Glomerular endothelial cell (primary cell): ENCODE measurements at places on chromosomes 16 and 17.

DNA sequence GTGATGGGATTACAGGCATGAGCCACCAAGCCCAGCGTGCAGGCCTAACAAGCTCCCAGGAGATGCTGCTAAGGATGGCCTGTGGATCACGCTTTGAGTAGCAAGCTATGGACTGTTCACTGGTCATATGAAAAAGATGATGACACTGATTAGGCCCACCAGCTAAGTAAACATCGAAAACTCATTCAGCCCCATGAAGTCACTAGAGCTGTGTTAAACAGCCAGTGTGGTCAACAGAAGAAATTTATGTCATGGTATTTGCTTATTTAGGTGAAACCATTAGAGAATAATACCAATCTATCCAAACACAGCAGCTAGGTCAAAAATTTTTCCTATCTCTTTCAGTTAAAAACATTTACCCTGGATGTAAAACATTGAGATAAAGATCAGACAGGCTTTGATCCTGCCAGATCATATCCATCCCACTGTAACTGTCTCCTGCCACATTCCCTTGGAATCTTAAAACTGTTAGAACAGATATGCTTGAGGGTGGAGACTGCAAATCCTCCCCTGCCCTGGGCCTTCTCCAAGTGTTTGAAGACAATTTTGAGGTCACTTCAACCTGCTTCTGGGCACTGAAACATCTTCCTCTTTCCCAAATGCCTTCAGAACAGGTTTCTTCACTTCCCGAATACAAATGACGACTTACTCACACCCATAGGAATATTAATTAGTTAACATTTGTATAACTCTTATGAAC is 30.9 kb downstream of the HOXB1 start:
- DNase-seq: no peak

DNA sequence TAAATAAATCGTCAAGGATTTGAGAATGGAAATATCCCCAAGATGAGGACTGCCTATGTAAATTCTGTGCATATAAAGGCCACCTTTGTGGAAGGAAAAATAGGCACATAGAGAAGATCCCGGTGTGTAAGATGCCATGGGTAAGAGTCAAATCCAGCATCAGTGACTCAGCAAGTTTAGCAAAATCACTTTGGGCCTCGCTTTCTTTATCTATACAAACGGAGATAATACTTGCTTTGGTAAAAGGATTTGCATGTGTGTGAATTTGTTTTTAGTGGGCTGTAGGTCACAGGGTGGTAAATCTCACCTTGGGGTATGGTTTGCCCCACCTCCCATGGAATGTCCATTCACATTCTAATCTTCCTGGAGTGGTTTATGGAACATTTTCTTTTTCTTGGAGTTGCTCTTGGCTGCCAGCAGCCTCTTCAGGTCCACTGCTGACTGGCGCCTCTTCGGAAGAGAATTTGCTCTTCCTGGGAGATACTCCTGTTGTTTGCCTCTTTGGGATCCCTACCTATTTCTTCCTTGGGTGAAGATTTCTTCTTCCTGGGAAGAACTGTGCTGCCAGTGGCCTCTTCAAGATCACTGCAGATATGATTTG is 587.6 kb downstream of the CDH11 start:
- no peak for DNase-seq

DNA sequence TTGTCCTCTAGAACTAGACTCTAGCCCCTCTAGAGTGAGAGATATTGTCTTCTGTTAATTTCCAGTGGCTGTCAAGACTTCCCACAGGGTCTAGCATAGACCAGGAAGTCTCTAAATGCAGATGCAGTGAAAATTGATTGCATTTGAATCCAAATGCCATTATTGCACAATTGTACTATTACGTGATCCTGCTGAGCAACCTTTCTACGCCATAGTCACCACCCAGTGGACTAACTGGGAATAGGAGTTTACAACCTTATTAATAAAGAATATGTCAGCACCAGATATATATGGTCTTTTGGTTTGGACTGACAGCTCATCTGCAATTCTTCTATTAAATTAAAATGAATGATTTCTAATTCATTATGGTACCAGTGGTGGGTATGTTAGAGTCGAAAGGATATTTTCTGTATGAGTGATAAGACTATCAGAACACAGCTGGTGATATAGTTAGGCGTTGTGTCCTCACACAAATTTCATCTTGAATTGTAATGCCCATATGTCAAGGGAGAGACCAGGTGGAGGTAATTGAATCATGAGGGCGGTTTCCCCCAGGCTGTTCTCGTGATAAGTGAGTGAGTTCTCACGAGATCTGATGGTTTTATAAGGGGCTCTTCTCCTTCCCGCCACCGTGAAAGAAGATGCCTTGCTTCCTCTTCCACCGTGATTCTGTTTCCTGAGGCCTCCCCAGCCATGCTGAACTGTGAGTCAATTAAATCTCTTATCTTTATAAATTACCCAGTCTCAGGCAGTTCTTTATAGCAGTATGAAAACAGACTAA is 138.9 kb upstream of the CA10 start:
- DNase-seq: no peak

DNA sequence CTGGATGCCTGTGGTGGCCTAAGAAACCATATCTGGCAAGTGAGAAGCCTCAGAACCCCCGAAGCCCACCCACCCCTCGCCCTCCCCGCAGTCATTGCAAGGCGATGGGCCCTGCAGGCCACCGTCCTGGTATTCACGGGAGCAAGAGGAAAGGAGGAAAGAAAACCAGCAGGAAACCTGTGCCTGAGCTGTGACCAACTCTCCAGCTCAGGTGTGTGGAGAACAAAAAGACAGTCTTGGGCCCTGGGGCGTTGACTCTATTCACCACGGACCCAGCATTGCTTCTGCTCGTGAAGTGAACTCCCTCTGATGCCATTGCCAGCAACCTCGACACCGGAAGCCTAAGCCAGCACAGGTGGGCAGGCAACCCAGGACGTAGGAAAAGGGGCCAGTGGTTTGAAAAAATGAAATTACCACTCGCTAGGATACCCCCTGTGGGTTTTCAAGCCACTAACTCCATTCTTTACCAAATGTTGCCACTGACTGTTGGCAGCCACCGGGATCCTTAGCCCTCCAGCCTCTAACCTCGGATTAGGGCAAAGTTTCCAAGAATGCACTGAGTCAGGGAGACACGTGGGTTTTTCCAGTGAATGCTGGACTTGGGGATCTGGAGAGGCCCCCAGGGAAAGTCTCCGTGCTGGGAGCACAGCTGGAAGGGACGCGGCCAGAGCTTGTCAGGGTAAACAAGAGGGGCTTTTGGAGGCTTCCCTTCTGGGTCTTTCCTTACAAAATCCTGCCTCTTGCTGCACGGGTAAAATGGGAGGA is 25.1 kb downstream of the FA2H start:
- DNase-seq: no peak

- no peak for DNase-seq
These were observed 20.9 kb downstream of the MXRA7 start for GRCh38 chr17:76689859-76690258.

DNA sequence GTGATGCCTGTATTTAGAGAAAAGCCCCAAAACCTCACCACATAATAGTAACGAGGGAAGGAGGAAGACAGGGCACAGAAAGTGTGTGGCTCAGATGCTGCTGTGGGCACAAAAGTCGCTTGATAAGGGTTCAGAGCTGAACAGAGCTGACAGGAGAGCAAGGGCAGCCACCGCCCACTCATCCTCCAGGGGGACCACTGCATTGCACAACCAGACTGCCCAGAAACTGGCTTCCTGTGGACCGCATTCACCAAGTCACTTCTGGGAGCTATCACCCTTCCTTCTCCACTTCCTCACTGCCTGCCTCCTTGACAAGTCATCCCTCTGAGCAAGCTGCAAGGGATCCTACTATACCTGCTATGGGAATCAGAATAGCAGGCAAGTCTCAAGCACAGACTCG is 512.4 kb upstream of the CDH11 start:
- no peak for DNase-seq

DNA sequence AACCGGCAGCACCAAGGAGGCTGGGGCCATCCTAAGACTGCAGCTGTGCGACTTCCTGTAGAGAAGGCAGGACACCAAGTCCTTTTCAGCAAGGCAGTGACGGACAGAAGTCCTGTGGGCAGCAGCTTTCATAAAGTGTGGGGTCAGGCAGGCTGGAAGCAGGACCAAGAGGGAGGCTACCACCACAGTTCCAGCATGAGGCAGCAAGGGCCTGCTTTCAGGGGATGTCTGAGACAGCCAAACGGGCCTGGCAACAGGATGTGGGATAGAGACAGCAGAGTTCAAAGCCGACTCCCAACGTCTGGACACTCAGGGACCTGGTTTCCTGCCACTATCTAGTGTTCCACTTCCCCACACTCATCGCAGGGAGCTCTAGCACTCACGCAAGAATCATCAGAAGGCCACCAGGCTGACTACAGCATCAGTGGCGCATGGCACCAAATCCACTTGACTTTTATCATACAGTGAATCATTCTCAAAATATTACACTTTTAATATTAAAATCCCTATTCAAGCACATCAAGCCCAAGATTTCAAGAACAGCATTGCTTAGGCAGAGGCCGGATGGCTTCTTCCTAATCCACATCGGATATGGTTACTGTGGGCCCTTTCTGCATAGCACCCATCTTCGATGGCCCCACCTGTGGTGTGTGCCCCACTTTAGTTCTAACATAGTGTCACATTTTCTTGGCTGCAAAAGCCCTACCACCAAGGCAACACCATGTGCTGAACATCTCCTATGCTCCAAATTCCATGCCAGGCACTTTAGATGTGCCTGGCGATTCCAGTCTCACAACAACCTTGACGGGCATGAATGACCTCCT is 5.2 kb downstream of the USP7 start:
- no peak for DNase-seq

DNA sequence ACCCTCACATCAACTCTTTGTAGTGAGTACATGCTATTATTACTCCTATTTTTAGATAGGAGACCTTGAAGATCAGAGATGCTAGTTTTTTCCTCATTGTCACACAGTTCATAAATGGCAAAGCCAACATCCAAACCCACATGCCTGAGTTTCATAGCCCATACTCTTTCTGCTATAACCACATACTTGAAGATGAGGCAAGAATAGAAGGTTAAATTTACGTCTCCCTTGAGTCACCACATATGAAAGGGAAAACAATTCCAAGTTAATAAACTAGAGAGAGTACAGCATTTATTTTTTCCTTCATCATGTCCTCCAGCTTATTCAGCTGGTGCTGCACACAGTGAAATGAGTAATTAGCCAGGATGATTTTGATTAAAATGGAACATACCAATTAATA is 23.7 kb downstream of the NUDT7 start:
- no peak for DNase-seq
